ENCODE measurements at places on chromosomes 6 and 20.
A peak's percentile ranks its signal among the peaks of the same experiment; 100 is the strongest.

GRCh38 chr6:169539176-169539897 is 162.5 kb downstream of the WDR27 start:
- no peak for DNase-seq

GRCh38 chr6:107244742-107245480 is 129.6 kb upstream of the BEND3 start:
- no peak for DNase-seq

DNA sequence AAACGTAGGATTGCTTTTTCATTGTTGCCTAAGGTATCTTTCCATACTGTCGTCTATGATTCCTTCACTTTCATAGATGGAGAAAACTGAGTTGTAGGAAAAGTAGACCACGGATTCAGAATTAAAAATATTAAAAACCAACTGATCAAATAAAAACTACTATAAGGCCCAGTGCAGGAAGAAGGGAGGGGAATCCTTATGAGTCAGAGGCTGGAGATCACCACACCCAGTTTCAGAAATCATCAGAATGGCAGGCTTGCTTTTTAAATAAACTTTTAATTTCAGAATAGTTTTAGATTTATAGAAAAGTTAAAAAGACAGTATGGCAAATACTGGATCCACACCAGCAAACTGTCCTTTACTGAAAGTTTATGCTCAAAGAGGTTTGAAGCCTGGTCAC is 32.0 kb upstream of the POPDC3 start:
- DNase-seq = no peak

- DNase-seq = no peak
Measured at GRCh38 chr20:62657956-62658355, 15.7 kb downstream of the SLCO4A1 start.

DNA sequence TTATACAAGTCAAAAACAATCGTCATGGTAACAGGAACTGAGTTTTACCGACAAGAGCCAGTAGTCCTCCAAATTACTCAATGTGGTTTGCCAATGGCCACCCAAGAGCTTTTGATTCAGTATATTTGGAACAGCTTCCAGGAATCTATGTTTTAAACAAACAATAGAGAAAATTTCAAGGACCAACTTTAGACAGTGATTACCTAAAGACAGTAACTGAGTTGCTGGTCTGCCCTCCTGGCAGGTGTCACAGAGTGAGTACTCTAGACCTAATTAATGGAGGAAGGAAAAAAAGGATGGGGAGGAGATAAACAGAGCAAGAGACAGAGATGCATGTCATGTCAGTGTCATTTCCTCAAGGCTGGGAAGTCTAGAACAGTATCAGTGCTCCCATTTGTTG is 361.3 kb upstream of the BTBD3 start:
- DNase-seq = no peak

GRCh38 chr6:148999501-148999900 is 252.7 kb downstream of the UST start:
- DNase-seq = no peak

GRCh38 chr20:9112541-9113515 is 43.9 kb downstream of the PLCB4 start:
- DNase-seq = no peak

DNA sequence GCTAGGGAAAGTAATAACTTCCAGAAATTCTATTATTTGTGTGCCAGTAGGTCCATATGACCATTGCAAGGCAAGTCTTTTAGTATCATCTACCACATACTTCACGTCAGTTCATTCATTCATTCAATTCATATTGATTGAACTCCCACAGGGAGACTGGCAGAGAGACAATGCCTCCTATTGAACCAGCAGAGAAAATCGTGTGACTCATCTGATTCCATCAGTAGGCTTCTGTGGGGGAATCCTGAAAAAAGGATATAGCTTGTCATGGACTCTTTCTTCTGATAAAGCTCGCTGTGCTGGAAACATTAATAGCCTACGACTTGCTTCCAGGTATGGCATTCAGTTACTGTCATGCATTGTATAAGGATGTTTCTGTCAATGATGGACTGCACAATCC is 45.3 kb upstream of the CNR1 start:
- DNase-seq = no peak

GRCh38 chr6:128483472-128484135 is 36.8 kb downstream of the PTPRK start:
- DNase-seq = no peak

GRCh38 chr6:138957903-138958302 is 30.1 kb downstream of the REPS1 start:
- no peak for DNase-seq

- peak; percentile 57 for DNase-seq
Measured at GRCh38 chr6:108559097-108559883, 1.4 kb upstream of the FOXO3 start.

- DNase-seq = no peak
Measured at GRCh38 chr6:148054219-148054618, 288.4 kb upstream of the SASH1 start.

DNA sequence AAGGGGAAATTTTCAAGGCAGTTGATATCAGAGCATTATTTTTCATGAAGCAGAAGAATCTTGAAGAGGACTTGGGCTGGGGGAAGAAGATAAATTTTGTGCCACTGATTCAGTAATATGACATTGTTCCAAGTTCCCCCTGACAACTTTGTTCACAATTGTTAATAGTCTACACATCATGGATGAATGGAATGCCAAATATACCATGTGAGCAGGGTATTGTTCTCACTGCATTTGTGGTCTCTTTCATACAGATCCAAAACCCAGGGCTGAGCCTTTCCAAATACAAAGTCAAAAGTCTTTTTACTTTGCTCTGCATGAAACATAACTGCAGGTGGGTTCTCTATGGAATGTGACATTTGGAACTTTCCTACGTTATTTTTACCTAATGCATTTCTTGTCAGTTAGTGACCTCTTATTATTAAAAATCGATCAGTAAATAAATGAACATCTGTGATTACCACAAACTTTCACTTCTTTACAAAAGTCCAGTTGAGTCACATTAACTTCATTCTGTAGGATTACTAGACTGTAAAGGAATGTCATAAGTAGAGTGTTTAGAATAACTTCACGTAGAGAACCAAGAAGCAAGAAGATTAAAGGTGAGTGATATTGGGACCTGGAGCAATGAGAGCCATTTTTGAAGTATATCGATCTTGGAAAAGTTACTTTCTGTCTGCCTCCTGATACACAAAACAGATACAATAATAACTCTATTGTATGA is 100.9 kb downstream of the RCAN2 start:
- no peak for DNase-seq

DNA sequence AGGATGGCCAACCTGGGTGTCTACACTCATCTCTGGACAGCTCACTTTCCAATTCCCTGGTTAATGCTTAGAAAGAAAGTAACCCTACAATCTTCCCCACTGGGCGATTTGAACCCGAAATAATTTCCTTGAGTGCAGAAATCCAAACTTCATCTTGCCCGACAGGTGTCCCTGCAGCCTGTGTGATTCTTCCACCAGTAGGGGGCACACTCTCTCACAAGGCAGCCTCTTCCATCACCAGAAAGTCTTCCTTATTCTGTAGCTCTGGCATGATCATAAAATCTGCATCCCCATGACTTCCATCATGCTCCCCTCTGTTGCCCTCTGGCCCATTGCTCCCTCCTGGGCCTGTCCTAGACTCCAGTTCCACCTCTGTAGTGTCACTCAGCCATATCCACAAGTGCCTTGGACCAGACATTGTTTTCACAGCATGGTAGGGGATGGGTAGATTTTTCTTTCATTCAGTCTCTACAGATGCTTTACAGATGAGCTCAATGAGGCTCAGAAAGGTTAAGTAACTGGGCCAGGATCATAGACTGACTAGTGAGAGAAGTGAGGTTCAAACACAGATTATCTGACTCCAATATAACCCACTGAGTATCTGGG is 170.4 kb upstream of the SPTLC3 start:
- DNase-seq = no peak

DNA sequence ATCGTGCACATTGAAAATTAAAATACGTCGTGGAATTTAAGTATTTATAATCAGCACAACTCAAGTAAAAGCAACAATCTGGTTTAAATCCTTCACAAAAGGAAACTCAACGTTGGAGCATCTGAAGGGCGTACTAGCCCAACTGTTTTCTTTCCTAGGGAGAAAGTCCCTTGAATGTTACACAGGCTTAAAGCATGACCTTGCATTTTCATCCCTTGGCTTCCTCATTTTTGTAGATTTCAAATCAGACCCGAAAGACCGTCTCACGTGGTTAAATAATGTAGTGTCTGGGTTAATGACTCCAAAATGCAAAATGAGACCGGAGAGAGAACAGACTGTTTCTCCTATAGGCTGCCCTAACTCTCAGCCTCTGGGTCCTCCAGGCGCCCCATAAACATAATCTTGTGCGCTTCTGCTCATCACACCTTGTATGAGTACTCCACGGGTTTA is 249.2 kb upstream of the RREB1 start:
- DNase-seq = no peak

DNA sequence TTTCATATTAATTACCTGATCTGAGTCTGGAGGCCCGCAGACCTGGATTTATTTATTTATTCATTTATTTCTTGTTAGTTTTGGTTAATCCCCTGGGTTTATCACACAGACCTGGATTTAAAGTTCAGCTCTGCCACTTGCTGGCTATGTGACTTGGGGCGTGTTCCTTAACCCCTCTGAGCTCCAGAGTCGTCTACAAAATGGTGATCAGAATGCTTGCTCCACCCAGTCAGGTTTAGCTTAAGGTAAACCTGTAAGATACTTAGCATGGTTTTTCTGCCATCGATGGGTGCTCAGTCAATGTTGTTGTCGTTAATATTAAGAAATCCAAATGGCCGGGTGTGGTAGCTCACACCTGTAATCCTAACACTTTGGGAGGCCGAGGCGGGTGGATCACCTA is 23.4 kb downstream of the SHLD1 start:
- DNase-seq = no peak

DNA sequence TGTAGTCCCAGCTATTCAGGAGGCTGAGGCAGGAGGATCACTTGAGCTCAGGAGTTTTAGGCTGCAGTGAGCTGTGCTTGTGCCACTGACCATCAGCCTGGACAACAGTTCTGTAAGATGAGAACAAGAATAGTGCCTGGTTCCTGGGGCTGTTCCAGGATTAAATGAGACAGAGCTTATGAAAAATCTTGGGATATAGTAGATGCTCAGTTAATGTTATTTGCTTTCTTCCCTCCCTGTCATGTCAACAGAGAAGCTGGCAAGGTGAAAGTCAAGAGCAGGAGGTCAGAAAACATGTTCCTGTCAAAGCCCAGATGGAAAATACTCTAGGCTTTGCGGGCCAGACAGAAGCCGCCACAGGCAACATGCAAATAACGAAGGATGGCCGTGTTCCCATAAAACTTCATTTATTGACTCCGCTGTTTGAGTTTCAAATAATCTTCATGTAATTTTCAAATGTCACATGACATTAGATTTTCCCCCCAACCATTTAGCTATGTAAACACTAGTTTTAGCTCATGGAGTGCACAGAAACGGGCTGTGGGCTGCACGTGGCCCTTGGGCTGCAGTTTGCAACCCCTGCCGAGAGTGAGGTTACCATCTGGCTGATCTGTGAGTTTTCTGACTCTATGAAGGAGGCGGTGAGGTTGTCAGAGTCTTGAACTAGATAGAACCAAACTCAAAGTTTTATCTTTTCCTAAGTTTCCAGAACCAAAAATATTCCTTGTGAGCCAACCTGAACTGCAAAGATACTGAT is 63.4 kb upstream of the PMEPA1 start:
- DNase-seq = no peak

DNA sequence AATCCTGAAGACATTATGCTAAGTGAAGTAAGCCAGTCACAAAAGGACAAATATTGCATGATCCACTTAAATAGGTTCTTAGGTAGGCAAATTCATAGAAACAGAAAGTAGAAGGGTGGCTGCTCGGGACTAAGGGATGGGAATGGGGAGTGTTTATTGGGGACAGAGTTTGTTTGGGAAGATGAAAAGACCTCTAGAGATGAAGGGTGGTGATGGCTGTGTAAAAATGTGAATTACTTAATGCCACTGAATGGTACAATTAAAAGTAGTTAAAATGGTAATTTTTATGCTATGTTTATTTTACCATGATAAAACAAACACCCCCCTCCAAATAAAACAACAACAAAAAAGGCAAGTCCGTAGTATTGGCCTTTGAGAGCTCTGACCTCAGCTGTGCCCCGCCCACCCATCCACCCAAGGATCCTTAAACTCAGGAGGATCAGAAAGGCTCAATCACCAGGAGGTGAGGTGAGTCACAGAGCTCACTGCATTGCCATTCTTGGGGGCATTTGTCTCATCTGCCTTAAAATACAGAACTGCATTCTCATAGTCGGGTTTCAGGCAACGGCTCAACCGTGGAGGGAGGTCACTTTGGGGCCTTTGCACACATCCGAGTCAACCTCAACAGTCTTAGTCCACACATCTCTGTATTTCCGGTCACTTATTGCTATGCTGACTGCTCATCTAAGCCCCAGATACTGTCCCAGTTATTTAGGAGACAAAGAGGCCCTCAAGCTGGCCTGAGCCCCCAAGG is 96.7 kb downstream of the SLC22A23 start:
- no peak for DNase-seq

- no peak for DNase-seq
Measured at GRCh38 chr6:81614292-81614691, 138.2 kb downstream of the TENT5A start.

DNA sequence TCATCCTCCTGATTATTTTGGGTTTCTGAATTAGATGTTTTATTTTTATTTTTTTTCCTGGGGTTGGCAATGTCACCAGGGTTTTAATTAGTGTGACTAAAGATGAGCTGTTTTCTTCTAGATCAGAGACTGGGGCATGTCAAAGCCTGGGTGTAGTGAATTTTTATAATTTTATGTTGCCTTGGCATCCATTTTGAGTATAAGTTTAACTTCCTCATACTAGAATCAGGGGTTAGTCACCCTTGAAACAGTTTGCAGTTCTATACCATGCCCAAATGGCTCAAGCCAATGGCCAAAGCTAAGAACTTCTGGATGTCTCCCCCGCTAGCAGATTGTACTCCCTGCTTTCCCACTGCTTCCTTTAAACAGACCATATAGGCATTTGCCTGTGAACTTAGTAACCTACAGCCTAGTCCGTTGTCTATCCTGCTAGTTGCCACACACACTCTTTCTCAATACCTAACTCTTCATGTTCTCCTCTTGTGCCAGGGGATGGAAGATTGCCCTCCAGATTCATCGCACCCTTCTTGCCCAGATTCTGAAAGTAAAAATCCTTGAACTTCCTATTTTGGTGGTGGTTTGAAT is 54.5 kb downstream of the KIAA0408 start:
- no peak for DNase-seq

GRCh38 chr6:46584586-46584985 is 68.0 kb downstream of the CYP39A1 start:
- DNase-seq = no peak

- DNase-seq = no peak
Measured at GRCh38 chr20:14521016-14521415, 183.6 kb upstream of the FLRT3 start.

DNA sequence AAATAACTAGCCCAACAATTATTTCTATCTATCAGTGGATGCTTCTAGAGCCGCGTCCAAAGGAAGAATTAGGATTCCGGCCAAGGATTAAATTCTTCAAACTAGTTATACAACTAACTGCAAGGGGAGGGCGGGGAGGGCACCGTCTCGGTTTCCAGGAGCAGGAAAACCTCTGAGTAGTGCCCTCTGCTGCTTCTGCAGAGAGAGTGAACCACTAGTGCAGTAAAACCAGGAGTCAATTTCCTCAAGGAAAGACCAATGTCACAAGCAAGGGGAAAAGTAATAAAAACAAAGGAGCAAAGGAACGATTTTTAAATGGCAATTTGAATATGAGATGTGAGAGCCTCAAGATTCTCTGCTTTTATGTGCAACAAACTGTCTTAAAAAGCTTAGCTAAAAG is 16.5 kb upstream of the UBE2J1 start:
- no peak for DNase-seq

- no peak for DNase-seq
Measured at GRCh38 chr6:106079961-106080762, 6.0 kb upstream of the PRDM1 start.

Data from NCI-H1048 (cell line).